ENCODE measurements at places on chromosomes 16 and 17.

DNA sequence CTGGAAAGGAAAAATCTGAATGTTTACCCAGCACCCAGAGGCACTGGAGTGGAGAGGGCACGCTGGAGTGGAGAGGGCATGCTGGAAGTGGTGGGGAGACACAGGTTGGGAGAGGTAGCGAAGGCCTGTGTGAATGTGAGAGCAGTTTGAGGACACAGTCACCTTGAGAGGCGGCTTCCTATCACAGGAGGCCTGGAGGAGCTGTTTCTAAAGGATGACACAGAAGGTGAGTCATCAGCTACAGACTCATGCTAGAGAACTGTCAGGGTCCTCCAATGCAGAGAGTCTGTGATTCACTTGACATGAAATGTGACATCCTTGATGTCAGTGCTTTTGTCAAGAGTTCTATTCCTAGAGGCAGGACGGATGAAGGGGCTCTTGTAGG, 13.8 kb downstream of the CTRL start:
- DNase-seq = peak; percentile 74

- peak; percentile 46 for DNase-seq
Observed at GRCh38 chr17:8785547-8786413, 13.4 kb downstream of the MFSD6L start.

DNA sequence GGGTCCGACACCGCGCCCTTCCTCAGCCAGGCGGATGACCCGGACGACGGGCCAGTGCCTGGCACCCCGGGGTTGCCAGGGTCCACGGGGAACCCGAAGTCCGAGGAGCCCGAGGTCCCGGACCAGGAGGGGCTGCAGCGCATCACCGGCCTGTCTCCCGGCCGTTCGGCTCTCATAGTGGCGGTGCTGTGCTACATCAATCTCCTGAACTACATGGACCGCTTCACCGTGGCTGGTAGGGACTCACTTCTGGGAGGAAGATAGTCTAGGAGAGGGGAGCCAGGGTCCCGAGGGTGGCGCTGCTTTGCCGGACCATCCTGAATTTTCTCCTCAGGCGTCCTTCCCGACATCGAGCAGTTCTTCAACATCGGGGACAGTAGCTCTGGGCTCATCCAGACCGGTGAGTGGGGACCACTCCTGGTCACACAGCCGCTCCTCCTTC, 601 bp downstream of the SPNS1 start:
- DNase-seq = no peak

DNA sequence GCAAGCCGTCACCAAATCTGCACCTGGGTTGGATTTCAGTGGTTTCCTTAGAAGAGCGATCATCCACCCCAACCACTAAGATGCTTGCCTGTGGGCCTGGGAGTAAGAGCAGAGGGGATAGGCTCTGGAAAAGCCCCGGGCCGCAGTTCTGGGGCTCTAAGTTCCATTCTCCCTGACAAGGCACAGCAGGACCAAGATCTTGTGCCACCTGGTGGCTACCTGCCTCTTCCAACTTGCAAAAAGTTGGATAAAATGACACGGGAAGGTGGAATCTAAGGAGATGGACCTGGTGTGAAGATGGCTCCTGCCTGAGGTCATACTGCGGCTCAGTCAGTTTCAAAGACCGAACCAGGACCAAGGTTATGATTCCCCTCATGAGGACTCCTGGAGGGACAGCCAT, 42.3 kb downstream of the ABCC12 start:
- no peak for DNase-seq

DNA sequence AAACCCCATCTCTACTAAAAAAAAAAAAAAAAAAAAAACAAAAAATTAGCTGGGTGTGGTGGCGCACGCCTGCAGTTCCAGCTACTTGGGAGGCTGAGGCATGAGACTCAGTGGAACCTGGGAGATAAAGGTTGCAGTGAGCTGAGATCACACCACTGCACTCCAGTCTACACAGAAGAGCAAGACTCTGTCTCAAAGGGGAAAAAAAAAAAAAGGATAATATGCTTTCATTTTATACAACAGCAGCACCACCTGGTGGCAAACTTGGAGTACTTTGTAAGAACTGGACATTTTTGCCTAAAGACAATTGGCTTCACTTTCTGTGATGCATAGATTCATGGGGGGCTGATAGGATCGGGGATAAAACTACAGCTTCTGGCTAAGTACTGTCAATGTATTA, 8.5 kb downstream of the CHTF8 start:
- DNase-seq = peak; percentile 47

DNA sequence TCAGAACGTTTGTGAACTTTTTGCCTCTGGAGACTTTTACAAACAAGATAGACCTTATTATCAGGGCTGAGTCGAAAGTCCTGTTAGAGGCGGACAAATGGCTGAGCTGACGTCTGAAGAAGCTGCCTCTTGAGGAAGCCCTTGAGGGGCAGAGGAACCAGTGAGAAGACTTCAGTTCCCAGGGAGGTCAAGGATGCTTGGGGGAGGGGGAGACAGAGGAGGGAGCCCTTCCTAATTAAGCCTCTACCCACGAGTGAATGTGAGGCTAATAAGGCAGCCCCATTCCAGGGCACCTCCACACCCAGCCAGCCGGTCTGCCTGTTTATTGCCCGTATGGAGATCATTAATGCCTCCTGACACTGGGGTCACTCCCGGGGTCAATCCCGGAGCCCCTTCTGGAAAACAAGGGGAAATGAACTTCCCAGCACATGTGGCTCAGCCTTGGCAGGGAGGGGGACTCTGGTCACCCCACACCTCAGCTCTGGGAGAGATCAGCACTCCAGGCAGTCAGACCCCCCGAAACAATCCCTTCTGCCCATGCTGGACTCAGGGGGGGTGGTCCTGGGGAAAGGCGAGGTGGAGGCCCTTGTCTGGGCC, 9.2 kb upstream of the TBX4 start:
- DNase-seq = no peak
